ENCODE measurements at places on chromosomes 4 and X.

DNA sequence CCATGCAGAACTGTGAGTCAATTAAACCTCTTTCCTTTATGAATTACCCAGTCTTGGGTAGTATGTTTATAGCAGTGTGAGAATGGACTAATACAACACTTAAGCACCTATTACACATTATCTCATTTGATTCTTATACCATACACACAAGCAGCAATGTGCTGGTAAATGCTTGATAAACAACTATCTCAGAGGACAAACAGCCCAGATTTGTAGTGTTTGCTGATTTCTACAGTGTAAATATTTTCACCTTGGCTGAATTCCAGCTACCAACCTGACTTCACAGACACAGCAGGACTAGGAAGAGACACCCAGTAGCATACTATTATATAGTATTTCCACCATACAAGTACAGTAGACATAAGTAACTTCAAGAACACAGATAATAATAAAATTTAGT is 406.5 kb upstream of the CNKSR2 start:
- no peak for DNase-seq

- no peak for DNase-seq
These were observed 75.7 kb downstream of the FAM114A1 start for GRCh38 chr4:38943343-38943742.

DNA sequence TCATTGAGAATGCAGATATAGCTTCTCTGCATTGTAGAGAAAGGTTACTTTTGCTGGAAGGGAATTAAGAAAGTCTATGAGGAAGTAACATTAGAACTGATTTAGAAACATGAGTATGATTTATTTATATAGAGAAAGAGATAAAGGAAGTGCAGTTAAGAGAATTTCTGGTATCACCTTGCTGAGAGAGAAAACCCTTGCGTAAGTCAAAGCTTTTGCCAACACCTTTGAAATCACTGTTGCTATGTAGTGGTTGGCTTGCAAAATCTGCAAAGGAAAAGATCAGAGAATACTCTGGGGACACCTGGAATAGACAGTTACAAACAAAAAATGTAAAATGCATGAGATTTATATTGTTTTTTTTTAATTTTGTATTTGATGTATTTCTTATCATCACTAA is 137.3 kb upstream of the RXFP1 start:
- DNase-seq, result no peak

DNA sequence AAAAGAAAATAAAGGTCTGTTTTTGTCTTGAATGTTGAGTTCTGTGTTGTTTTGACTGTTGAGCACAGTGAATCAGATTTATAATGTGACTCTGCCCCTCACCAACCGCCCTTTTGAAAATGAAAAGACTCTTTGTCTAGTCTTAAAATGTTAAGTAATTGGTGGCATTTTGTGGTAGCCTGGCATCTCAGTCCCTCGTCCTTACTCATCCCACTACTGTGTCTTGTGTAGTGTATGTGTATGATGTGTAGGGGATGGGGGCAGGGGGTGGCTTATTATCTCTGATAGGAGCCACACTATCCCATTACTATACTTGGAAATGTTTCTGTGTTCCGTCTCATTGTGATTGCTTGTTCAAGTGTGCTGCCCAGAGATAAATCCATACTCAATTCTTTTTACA is 12.2 kb downstream of the KLHL34 start:
- no peak for DNase-seq

- DNase-seq, result no peak
These were observed 32.5 kb upstream of the PAQR3 start for GRCh38 chr4:78971776-78972175.

DNA sequence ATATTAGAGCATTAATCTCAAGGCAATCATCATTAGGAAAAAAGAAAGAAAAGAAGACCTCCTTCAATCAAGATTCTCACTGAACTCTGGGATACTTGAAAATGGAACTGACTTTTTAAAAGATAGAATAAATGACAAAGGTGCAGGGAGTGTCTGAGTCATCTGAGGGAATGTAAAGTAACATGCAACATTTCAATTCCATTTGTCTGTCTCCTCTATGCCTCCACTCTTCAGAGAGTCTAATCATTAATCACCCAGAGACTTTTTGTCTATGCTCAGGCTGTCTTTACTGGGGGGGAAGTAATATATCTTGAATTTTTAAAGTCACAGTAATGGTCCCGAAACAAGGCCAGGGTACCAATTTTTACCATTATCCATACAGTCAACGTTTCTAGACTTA is 55.0 kb upstream of the PACRGL start:
- DNase-seq, result no peak

- no peak for DNase-seq
These were observed 709.7 kb downstream of the DMD start for GRCh38 chrX:32501606-32502005.

- no peak for DNase-seq
These were observed 231.2 kb upstream of the CPEB2 start for GRCh38 chr4:14771094-14771493.
